ENCODE measurements at places on chromosomes 7 and 10.
A peak's percentile ranks its signal among the peaks of the same experiment; 100 is the strongest.

GRCh38 chr7:55552320-55553023 is 19.8 kb downstream of the VOPP1 start:
- no peak for DNase-seq

- peak; percentile 39 for DNase-seq
These were observed 438.1 kb upstream of the GALNT17 start for GRCh38 chr7:70693686-70694433.

- no peak for DNase-seq
These were observed 36.3 kb upstream of the MINDY3 start for GRCh38 chr10:15896654-15897053.

DNA sequence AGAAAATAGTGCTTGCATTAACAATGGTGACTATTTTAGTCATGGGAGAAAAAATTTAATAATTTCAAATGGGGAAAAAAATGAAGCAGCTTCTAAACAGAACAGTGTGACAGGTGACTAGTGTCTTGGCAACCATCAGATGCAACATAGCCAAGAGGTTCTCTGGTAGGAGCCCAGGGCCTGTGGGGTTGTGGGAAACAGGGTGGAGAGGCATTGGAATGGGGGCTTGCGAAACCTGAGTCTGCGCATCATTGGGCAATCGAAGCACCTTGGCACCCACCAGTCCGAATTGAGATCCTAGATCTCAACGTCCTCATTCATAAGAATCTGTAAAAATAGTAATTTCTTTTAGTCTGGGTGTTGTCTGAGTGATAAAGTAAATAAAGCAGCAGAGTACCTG is 19.2 kb upstream of the PARD3 start:
- no peak for DNase-seq

- no peak for DNase-seq
These were observed 1121.4 kb downstream of the XPNPEP1 start for GRCh38 chr10:108801775-108802517.

DNA sequence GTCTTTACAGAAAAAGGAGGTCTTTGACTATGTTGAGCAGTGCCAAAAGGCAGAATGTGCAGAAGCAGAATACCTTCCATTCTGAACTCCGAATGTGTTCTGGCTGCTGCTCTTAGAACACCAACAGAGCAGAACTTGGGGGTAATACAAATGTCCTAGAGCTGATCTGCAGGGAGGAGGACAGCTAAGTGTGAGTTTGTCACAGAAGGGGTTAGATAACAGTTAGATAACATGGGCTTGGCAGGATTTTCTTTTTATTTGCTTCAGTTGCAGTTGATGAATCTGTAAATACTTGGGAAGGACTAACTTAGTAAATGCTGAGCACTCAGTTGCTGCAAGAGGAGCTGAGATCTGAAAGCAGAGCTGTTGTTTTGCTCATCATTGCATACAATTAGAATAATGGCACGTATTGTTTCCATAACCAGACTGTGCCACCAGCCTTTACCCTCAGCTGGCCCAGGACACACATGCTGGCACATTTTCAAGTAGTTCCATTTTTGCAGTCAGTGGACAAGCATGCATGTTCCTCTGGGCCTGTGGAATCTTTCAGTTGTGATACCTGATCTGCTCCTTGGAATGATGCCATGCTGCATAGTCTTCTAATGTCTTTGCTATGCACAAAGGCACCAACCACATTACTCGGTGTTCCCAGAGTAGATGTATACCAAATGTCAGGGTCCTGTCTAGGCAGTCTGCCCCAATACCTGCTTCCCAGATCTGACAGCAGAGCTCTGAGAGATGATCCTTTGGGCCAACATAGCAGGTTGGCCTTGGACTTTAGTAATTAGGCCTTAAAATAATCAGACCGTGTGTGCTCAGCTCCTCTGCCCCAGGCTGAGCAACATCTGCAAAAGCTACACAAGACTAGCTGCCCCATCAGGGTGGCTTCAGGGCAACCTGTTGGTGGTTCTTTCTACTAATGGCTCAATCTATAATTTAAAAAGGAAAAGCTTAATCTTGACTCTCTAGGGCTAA is 55.7 kb downstream of the GSDME start:
- no peak for DNase-seq

DNA sequence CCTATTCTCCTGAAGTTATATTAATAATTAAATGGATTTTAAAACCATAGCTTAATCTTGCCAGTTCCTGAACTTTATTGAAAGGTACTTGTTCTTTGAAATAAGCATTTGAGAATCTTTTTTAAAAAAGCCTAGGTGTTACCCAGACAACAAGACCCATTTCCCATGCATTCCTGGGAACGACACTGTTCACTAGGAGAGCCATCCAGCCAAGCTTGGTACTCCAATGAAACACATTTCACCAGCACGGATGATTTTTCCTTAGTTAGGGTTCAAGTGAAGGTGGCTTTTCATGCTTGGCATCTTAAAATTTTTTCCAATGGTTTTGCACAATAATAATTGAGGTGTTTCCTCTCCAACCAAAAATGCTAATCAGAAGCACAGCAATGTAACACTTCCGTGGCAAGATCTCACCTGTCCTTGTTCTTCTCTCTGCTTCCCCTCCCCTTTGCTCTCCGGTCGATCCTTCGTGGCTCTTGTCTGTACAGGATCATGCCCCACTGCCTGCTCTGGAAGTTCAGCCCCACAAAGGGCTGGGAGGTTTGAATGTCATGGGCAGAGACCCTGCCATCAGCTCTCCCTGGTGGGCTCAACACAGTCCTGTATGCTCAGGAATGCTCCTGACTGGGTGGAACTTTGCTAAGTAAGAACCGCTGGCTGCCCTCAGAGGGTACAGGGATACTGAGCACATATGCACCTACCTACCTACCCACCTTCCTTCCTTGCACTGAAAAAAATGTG is 69.7 kb upstream of the AQP1 start:
- DNase-seq, result no peak
